ENCODE measurements at places on chromosomes 5 and 9.
A peak's percentile ranks its signal among the peaks of the same experiment; 100 is the strongest.

GRCh38 chr9:87799503-87799902, 73.6 kb downstream of the CTSL start:
- no peak for DNase-seq

DNA sequence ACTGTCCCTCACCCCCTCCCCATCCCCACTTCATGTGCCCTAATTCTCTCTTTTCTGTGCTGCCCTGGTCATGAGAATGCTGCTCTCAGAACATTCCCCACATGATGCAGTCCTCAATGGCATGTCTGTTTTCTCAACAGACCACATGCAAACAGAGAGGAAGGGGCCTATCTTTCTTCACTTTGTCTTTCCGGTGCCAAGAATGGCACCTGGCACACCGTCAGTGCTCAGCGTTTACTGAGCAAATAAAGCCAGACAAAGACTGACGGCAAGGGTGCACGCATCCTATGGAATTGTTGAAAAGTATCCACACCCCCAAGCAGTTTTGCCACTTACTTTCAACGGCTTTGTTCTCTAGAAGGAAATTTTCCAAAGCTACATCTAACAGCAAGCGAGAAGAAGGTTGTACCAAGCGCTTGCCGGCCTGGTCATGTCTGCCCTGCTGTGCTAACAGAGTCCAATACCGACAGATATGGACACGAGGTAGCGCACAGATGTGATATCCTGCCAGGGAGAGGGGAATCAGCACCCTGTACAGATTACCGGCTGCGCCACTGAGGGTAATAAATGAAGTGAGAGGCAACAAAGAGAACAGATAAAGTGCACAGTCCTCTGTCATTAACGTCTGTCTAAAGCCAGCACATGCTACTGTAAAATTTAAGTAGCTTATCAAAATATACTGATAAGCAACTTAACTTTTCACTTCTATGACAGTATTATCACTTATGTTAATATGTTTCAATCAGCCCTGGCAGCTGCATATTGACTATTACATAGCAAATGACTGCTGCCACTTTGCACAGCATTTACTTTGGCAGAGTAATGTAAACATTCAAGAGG, 251.7 kb downstream of the DENND1A start:
- no peak for DNase-seq

DNA sequence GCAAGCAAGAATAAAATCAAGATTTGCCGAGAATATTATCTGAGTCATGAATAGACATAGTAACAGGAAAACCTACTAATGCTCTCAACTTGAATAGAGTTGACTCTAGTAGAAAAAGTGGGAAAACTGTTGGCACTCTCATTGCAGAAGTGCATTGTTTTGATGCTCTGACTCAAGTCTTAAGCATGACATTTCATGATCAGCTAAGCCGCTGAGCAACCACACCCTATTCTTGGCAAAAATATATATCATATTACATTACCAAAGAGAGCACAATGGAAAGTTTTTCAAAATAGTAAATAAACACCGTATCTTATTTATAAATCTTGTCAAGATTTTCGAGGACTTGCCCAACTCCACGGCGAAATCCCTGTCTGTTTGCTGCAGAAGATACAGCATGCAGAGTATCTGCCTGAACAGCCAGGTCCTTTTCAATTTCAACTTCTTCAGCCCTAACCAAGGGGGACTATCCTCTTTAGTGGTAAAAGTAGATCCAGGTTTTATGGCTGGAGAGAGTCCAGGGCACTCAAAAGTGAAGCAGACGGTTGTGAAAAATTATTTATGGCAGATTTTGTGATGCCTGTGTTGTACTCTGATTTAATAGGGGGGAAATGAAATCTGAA, 13.9 kb upstream of the ADAMTSL1 start:
- DNase-seq: no peak

GRCh38 chr9:33065157-33066076, 11.1 kb downstream of the SMU1 start:
- DNase-seq: no peak

DNA sequence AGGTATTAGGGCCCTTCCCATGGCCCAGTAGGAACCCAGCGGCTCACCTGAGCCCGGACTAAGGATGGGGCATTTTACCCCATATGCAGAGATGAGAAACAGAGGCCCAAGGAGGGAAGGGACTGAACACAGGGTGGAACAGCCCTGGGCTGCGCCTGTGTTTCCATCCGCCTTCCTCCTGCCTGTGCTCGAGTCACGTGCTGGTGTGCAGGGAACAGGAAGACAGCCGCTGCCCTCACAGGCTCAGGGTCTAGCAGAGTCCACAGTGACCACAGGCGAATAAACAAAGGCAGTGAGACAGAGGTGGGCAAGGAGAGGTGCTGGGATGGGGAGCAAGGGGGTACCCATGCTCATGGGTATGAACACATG, 129.4 kb downstream of the C9orf50 start:
- no peak for DNase-seq

DNA sequence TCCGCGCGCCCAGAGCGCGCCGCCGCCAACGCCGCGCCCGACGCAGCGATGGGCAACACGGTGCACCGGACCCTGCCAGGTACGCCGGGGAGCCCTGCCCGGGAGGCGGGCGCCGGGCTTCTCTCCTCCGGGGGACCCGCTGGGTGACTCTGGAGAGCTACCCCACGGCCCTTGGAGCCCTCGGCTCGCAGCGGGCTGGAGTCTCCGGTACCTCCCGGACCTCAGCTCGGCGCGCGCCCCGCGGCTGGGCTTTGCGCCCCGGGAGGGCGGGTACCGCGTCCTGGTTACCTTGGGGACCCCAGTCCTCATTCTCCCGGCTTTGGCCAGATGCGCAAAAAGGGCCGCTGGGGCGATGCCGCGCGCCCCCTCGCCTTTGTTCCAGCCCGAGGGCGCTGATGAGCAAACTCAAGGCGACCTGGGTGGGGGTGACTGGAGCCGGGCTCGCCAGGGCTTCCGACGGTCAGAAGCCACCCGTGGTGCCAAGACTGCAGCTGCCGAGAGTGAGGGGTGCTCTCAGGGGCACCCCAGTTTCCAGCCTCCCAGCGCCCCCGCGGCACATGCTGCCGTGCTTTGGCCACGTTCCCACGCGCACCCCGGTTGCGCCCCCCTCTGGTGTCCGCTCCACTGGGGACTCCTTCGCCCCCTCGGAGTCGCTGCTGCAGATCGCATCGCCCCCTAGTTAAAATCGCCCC, 442 bp downstream of the NEURL1B start:
- DNase-seq: no peak

DNA sequence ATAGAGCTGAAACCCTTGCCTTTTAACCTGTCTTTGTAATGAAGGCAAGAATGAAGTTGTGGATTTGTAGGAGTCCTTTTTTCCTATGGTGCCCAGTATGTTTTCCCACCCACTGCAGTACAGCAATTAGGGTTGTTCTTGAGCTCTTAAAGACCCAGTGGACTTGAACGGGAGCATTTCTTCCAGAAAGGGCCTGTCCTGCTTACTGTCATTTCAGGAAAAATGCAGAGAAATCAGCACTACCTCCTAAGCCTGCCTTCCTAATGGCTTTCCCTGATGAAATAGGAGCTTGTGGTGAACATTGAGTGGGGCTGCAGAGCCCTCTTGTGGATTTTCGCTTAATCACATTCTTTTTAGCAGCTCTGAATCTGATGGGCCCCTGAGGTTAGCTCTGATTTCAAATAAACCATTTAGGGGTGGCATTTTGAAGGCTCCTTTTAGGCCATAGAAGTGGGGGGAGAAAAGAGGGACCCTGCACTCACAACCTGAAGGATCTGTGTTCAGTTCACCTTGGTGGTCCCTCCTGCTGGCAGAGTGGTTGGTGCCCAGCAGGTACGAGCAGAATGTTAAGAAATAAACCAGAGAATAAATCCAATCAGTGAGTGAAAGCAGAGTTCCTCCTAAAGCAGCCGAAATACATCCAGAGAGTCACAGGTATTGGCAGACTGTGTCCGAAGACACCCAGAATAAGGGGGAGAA, 188.0 kb upstream of the KLF9 start:
- peak; percentile 47 for DNase-seq

DNA sequence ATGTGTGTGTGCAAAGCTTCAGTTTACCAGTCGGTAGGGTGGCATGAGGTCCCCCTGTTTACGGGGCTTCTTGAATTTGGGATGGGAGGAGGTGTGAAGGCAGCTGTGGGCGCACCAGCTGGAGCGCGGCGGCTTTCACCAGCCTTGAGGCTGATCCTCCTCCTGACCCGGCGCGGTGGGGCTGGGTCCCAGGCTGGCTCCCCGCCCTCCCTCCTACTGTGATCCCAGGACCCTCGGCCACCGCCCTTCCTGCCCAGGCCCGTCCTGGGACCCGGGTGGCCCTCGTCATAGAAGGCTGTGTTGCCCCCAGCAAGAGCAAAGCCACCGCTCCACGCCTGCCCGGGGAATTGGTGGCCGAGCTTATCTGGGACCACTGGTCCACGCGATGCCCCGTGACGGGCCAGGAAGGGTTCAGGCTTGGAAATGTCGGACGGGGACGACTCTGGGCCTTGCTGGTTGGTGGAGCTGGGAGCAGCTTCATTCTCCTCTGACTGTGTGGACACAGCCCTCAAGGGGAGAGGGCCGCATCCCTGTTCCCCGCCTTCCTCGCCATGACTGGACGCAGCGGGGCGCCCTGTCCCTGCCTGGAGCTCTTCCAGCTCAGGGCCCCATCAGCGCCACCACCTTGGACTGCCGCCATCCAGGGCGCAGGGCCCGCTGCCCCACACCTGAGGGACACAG, 271.1 kb upstream of the IRX1 start:
- DNase-seq: no peak

- DNase-seq: no peak
Measured at GRCh38 chr5:95925939-95926338, 35.7 kb downstream of the ELL2 start.

DNA sequence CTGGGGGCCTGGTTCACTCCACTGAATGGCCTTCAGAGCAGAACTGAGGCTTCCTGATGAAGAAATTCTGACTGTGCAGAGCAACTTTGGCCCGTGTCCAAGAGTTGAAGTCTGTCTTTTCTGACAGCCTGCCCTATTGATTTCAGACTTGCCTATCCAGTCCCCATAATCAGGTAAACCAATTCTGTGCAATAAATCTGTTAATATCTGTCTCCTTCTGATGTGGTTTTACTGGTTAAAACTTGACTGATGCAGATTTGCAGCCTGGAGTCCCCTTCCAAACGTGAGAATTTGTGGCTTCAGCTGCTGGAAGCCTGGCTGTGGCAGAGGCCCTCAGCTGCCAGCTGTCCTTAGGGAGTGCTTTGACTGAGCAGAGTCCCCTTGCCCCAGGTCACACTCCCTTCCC, 283.9 kb upstream of the ANKRD55 start:
- no peak for DNase-seq

- DNase-seq: no peak
Measured at GRCh38 chr5:138000102-138000723, 32.7 kb downstream of the FAM13B start.

GRCh38 chr5:103391659-103392058, 133.1 kb downstream of the MACIR start:
- DNase-seq: no peak

- DNase-seq: no peak
Measured at GRCh38 chr5:135225856-135226560, 173.0 kb downstream of the MACROH2A1 start.

DNA sequence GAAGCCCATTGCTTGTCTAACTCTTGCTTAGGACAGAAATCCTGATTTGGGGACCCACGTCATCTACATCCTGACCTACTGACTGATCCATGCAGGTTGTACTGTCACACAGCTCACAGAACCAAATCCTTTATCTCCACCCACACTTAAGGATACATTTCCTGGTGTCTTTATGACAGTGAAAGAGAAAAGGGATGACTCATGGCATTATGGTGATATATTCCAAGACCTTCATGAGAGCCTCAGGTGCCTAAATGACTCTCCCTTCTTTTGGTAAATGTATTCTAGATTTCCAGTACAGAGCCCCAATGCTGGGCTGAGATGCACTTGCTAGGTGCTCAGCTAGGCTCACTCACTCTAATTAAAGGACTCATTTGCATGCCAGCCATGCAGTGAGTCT, 26.0 kb upstream of the DMRT2 start:
- no peak for DNase-seq

DNA sequence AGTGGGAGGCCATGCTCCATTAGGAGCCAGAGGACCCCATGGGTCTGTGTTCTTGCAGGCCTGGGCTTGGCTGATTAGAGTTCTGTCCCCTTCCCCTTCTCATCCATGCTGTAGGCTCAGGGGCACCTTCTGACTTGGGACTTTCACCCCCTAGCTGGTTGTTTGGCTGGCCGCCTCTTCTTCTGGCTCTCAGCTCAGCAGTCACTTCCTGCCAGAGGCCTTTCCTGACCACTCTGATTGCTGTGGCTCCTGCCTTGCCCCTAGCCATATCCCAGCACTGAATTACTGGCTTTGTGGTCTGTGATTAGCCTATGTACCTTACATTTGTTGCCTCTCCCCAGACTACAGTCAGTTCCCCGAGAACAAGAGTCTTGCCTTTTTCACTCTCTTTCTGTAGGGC, 14.6 kb downstream of the ENTREP1 start:
- DNase-seq: no peak

GRCh38 chr5:78050888-78051287, 243.6 kb downstream of the AP3B1 start:
- no peak for DNase-seq

GRCh38 chr5:135249658-135250057, 149.4 kb downstream of the MACROH2A1 start:
- peak; percentile 13 for DNase-seq

GRCh38 chr5:132876020-132876759, 2.7 kb downstream of the LEAP2 start:
- no peak for DNase-seq

GRCh38 chr5:1412163-1412562, 33.1 kb downstream of the SLC6A3 start:
- DNase-seq: no peak

DNA sequence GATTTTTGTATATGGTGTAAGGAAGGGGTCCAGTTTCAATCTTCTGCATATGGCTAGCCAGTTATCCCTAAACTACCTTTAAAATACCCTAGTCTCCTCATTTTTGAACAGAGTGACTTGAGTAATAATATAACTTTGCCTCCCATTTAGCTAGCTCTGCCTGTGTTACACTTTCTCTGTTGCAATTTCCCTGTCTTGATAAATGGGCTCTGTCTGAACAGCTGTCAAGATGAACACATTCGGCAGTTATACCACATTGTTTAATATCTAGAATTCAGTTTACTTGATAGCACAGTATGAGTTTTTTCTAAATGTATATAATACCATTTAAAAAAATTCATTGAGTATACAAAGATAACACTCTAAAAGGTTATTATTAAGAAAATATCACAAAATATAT, 562.9 kb upstream of the FTMT start:
- no peak for DNase-seq

DNA sequence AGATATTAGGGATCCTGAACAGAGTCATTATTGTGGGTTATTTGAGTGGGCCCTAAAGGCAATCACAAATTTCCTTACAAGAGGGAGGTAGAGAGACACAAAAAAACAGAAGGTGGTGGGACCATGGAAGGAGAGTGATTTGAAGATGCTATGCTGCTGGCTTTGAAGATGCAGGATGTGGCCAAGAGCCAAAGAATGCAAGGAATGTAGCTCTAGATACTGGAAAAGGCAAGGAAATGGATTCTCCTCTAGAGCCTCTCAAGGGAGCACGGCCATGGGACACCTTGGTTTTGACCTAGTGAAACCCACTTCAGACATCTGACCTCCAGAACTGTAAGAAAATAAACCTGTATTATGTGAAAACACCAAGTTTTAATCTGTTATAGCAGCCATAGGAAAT, 53.8 kb downstream of the TTC39B start:
- DNase-seq: no peak

- no peak for DNase-seq
Measured at GRCh38 chr5:106408570-106408969, 1262.2 kb downstream of the EFNA5 start.
